Adrenal gland (tissue), 19 donors: ENCODE measurements at places on chromosomes 5 and 9. TPM values are rescaled to one million over a fixed set of nuclear protein-coding genes. Genes with fewer than 3 reads are reported as not detected.

LECT2 gene
- not detected for total RNA-seq

DNA sequence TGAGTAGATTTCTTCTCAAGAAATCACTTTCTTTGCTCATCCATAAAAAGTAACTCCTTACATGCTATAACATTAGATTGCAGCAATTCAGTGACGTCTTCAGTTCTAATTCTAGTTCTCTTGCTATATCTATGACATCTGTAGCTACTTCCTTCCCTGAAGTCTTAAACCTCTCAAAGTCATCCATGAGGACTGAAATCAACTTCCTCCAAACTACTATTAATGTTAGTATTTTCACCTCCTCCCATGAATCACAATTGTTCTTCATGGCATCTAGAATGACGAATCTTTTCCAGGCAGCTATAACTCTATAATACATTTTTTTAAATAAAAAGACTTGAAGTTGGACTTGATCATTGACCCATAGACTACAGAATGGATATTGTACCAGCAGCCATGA, 46.2 kb upstream of the PRRC1 start:
- H3K4me3 ChIP-seq = no peak overlapping the region
- no peak for DNase-seq
- H3K27ac ChIP-seq = no peak overlapping the region
- no peaks in the 10 kb centered on the region for H3K4me1 ChIP-seq

GRCh38 chr5:139877129-139877597, 81.6 kb downstream of the PSD2 start:
- no peak for DNase-seq
- H3K36me3 ChIP-seq = no peaks in the 10 kb centered on the region
- no peak overlapping the region for H3K4me3 ChIP-seq
- no peak overlapping the region for H3K27ac ChIP-seq

DNA sequence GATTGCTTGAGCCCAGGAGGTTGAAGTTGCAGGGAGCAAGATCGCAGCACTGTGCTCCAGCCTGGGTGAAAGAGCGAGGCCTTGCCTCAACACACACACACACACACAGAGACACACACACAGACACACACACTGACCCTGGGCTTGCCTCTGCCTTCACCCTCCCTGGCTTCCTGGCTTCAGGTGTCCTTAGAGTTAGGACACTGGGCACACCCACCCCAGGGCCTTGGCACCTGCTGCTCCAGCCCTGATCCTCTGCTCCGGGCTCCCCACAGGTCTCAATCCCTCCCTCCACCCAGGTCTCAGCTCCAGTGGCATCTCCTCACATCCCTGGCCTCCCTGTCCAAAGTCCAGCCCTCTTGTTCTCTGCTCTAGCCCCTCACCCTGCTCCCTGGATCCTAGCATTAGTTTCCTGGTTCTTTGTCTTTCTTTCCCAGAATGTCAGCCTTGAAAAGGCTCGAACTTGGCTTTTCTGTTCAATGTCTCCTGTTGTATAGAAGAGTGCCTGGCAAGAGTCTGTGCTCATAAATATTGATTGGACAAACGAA, 212.9 kb downstream of the C9orf50 start:
- H3K27me3 ChIP-seq = no peaks in the 10 kb centered on the region
- no peaks in the 10 kb centered on the region for H3K36me3 ChIP-seq
- DNase-seq = no peak
- H3K4me1 ChIP-seq = peaks cover 9% of the 10 kb centered on the region
- H3K4me3 ChIP-seq = no peak overlapping the region
- no peak overlapping the region for H3K27ac ChIP-seq
